Effector memory CD8-positive, alpha-beta T cell (primary cell): ENCODE measurements at places on chromosomes 3 and 15.

- no peak for DNase-seq
Observed at GRCh38 chr15:81101894-81102815, 31.9 kb upstream of the CFAP161 start.

- DNase-seq: no peak
Observed at GRCh38 chr3:16369276-16369675, 104.3 kb downstream of the OXNAD1 start.

- no peak for DNase-seq
Observed at GRCh38 chr3:141333836-141334626, 34.3 kb upstream of the ZBTB38 start.

- no peak for DNase-seq
Observed at GRCh38 chr15:52050416-52050815, 31.4 kb downstream of the MAPK6 start.

GRCh38 chr3:172560026-172560425, 36.8 kb upstream of the TNFSF10 start:
- DNase-seq: no peak

- no peak for DNase-seq
Observed at GRCh38 chr15:85463276-85463892, 83.0 kb downstream of the AKAP13 start.

GRCh38 chr3:179321668-179322285, 1.1 kb upstream of the ZNF639 start:
- no peak for DNase-seq

- DNase-seq: no peak
Observed at GRCh38 chr3:24316887-24317383, 177.7 kb downstream of the THRB start.

DNA sequence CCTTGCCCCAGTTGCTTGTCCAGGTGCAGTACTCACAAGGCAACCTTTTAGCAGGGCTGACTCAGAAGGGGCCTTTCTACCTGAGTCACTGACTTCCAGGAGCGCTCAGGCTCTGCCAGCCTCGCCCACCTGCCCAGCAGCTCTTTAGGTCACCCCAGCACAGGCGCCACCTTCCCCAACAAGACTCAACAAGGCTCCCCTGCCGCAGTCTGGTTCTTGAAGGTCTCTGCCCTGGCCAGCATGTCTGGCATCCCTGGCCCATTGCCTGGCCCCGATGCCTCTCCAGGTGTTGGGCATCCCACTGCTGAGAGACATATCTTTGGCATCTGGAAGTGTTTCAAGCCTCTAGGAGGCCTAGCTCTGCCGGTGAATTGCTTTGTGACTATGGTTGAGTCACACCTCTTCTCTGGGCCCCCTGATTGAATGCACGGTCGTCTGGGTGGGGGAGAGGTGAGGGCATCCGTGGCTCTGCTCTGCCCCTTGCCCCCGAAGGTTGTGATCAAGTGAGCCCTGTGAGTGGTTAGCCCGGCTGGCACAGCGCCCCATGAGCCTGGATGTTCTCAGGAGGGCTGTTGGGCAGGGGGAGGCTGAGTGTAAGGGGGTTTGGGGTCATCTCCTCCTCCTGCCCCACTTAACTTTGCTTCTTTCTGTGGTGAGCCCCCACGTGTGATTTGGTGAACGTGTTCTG, 21.6 kb downstream of the SNX33 start:
- no peak for DNase-seq

- DNase-seq: no peak
Observed at GRCh38 chr15:27396521-27396920, 425.5 kb downstream of the GABRG3 start.

GRCh38 chr3:159974-160373, 36.6 kb upstream of the CHL1 start:
- DNase-seq: no peak

DNA sequence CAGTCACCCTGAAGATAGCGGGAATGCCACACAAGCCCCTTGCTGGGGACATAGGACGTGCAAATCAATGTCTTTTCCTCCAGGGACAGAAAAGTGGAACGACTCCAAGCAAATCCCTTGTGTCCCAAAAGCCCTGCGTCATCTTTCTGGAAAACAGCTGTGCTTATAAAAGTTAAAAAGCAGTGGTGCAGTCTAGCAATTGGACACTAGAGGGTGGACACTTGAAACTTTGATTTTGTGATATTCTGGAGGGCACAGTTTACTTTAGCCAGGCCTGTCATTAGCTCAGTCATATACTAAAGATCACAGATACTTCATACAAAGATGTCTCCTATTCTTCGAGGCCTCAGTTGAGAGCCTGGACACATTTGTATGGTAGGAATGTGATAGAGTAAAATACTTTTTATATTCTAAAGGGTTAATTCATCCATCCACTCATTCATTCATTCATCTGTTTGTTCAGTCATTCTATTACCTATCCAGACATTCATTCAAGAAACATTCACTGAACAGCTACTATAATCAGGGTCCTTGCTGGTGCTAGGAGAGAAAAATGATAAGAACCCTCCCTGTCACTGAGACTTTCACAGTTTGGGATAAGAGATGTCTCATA, 63.8 kb upstream of the ANKRD34C start:
- no peak for DNase-seq

DNA sequence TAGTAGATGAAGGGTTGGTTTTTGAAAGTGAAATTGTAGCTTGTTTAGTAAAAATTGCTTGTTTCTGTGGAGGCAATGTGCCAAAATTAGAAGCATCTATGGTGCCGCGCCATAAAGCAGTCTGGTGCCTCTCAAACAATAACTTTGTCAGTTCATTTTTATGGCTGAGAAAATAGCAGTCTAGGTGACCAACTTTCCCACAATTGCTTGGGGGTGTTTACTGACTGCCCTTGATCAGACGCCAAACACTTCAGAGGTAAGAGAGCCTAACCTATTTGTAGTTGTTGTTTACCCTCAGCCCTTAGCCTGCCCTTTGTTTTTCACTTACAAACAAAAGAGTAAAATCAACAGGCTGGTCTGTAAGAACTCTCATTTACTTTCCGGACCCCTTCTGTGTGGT, 174.5 kb downstream of the FNDC3B start:
- no peak for DNase-seq

DNA sequence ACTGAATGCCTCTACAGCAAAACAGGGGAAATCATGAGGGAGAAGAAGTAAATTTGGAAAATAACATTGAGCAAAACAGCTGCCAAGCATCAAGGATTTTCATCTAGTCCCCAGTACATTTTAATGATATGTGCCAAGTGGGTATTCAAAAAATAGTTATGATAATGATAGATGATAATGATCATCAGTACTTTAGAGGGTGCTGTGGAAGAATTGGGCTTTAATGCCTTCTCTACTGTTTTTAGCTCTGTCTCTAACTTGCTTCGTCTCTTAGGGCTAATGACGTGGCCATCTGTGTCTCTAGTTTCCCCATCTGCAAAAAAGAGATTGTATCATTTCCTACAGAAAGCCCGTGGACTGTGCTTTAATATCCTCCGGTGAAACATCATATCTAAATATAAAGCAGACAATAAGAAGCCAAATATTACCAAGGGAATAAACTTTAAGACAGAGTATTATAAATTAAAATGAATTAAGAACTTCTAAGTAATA, 10.2 kb upstream of the FSIP1 start:
- DNase-seq: no peak

DNA sequence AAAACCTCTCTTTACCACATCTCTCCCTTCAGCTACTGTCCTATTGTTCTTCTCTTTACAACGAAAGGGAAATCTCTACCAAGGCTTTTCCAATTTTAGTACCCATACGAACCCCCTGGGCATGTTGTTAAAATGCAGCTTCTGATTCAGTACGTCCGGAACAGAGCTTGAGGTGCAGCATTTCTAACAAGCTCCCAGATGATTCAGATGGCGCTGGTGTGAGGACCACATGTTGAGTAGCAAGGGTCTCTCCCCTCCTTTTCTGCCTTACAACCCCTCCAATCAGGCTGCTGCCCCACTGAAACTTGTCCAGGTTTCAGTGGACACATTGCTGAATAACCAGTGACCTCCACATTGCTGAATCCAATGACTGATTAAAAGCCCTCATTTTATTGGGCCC, 177.1 kb upstream of the FEZF2 start:
- no peak for DNase-seq
